SIG-M5 (cell line): ENCODE measurements at places on chromosomes 7 and 10.
A peak's percentile ranks its signal among the peaks of the same experiment; 100 is the strongest.

DNA sequence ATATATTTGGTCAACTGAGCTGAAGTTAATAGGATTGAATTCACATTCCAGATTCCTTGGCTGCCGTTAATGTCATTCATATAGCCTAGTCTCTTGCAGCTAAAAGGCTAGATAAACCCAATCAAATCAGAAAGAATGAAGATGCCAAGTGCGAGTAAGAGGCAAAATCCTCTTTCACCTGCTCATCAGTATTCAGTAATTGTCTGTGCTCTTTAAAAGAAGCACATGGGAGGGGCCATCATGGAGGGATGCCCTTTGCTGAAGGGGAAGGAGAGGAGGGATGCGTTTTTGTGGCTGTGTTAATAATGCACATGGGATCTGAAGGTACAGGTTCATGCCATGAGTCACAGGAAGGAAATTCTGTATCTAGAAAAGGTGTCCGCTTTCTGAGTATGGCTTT, 232.2 kb downstream of the TMEM178B start:
- DNase-seq = no peak

DNA sequence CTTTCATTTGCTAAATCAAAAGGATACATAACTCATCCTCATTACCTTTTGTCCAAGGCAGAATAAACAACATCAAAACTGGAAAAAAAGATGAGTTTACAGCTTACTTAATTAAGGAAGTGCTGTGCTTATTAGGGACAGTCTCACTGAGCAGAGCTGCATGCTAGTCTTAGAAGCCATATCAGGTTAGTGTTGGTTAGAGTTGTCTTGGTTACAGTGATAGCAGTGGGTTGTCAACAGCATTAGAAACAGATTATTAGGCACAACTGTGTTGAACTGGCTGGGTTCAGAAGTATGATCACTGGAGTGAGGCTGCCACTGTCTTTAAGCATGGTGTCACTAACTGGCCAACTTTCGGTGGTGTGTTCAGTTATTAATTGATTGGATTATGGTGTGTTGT, 503.9 kb upstream of the IGFBP3 start:
- no peak for DNase-seq

- DNase-seq = no peak
Measured at GRCh38 chr10:55966101-55966500, 395.0 kb downstream of the ZWINT start.

DNA sequence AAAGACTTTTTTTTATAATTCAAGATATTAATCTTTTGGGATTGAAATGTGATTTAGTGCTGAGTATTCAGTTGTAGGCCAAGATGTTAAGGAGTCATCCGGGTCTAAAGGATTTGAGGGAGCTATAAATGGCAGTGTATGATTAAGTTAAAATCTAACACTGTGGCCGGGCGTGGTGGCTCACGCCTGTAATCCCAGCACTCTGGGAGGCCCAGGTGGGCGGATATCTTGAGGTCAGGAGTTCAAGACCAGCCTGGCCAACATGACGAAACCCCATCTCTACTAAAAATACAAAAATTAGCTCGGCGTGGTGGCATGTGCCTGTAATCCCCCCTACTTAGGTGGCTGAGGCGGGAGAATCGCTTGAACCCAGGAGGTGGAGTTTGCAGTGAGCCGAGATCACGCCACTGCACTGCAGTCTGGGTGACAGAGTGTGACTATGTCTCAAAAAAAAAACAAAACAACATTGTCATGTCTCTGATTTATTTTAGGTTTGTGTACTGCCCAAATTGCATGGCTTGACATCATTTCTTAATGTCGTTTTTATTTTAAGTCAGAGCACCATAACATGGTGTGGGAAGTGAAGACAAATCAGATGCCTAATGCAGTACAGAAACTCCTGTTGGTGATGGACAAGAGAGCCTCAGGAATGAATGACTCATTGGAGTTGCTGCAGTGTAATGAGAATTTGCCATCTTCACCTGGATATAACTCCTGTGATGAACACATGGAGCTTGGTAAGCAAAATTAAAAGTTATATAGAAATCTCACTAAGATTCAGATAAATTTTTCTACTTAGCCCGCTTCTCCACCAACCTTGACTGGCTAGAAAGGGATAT, 10.7 kb downstream of the HBP1 start:
- no peak for DNase-seq

DNA sequence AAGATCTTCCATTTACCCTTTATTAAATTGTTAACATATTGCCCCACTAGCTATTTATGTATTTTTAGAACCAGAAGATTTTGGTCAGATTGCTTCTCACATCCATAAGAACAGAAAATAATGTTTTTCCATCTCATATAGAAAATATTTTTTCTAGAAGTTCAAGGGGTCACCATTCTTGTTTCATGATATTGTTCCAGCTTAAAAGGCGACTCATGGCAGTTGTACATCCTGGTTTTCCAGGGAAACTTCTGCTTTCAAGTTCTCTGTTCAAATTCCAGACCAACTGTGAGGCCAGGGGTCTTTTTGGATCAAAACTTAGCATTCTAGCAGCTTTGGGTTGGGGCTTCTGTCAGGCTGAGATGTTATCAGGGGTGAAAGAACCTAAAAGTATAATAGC, 84.4 kb downstream of the LRRC4 start:
- DNase-seq = no peak

GRCh38 chr7:148914208-148914777, 30.2 kb upstream of the EZH2 start:
- peak; percentile 23 for DNase-seq

DNA sequence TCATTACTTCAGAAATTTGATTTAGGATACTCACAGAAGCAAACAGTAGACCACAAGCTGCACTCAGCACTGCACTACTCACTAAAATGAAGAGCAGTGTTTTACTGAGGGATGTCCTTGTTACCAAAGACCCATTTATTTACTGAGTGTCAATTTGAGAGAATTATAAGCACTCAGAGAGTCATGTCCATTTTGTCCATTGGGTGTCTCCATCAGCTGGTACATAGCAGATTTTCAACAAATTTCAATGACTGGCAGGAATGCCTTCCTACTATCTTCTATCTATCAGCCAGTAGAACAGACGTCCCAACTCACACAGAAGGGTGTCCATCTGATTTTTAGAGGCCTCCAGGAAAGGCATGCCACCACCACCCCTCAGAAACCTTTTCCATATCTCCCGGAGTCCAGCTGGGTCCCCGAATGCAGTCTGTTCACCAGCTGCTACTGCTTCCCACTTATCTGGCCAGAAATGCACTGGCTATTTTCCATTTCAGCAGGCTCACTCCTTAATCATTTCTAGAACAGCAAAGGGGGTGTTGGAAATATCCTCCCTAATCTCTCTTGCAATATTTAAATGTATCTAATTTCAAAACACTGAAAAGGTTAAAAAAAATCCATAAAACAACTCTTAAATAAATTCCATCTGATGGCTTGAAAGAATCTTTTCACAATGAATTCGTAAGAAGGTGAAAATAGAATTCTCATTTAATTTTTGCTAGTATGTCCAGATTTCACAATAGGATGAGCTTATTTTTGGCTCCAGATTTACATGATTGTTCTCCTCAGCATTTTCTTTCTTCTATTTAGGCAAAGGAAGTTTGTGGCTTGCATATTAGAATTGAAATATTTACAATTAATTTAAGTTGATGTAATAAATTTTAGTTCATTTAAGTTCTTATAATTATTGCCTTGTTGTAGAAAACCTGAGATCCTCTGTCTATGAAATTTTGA, 1164.0 kb upstream of the CELF2 start:
- DNase-seq = no peak

GRCh38 chr7:30445770-30446169, 32.8 kb downstream of the NOD1 start:
- peak; percentile 58 for DNase-seq

GRCh38 chr7:84841809-84842208, 345.0 kb downstream of the SEMA3D start:
- no peak for DNase-seq

- no peak for DNase-seq
Measured at GRCh38 chr10:70549962-70550458, 52.5 kb downstream of the PRF1 start.

- DNase-seq = no peak
Measured at GRCh38 chr7:158416283-158416933, 171.2 kb downstream of the PTPRN2 start.

- no peak for DNase-seq
Measured at GRCh38 chr7:6252748-6253147, 19.7 kb downstream of the CYTH3 start.

DNA sequence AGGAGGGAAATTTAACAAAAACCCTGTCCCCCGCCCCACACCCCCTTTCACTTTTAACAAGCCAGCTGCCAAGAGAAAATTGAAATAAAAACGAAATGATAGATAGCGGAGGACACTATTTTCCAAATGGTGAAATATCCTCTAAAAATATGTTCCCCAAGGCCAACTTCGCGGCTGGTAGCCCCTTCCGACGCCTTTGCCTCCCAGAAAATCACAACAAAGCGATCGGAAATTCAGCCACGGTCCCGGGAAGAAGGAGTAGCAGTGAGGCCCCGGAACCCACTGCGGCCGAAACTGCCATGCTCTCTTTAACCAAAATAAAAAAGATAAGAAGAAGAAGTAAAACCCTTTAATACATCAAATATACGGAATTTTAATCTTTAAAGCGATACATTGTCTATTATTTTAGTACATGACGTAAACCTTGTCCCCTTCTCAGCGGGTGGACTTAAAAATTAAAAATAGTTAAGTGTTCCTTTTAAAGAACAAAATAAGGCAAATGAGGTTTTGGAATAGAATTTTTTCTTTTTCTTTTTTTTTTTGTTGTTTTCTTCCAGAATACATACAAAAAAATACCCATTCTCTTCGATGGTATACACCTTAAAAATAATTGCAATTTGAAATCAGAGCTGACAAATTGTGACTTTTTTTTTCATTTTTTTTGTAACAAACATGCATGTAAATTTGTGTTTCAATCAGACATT, 3.9 kb downstream of the ZNF503 start:
- DNase-seq = no peak

DNA sequence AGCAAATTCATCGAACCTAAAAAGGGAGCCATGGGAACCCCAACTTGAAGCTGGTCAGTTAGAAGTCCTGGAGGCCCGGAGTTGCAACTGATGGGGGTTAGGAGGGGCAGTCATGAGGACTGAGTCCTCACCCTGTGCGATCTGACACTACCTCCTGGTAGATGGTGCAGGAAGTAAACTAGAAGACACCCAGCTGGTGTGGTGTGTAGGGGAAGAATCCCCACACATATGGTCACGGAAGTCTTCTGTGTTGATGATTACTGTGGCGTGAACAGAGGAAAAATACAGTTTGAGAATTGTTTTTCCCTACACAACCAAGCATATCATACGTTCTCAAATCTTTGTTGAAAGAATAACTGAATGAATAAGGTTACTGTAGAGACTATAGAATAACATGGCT, 164.6 kb upstream of the KCTD7 start:
- DNase-seq = no peak

DNA sequence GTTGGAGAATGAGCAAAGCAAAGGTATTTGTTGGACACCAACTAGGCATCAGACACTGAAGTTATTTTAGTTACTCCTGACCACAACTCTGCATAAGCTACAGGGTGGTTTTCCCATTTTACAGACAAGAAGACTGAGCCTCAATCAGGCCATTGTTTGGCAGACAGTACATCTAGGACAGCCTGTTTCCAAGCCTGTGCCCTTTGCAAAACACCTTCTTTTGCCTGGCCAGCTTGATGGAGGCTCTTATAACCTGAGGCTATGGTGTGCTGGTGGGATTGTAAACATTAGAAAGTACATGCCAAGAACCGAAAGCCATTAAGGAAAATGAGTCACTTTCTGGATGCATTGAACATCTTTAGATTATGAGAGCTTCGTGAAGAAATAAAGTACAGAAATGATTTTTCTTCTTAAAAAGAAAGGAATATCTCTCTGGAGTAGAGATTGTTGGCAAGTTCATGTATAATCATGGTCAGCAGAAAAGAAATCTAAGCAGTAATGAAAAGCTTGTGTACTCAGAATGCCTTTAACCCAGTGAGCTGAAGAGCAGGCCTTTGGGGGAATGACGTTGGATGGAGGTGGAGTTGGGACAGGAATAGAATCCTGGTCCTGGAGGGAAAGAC, 140.6 kb downstream of the KIAA1217 start:
- DNase-seq = no peak

DNA sequence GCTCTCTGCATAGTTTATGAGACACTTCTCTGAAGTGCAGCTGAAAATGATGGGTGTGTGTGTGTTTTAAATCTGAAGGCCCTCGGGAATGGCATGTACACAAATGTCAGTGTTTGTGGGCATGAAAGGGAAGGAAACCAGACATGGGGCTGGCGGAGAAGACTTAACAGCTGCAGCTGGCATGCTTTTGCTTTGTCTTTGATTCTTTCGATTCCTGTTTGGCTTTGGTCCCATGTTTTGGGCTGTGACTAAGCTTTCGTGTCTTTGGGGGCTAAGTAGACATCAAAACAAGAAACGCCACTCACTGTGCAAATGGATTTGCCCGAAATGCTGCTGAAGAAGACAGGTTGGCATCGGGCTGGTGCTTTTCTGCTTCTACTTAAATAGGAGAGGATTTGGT, 179.3 kb downstream of the PFKFB3 start:
- no peak for DNase-seq

DNA sequence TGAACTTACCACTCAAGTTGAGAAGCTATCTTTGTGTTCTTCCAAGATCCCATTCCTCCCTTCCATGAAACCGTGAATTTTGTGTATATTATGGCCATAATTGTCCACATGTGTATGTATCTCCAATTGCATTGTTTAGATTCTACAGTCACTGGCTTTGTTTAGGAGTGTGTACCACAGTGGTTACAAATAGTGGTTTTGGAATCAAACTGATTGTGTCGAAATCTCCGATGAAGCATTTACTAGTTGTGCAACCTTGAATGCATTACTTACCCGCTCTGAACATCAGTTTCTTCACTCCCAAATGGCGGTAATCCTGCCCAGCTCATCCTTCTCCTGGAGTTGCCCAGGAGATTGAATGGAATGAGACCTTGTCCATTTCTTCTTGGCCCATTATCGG, 145.0 kb upstream of the ZNF32 start:
- DNase-seq = no peak

- DNase-seq = no peak
Measured at GRCh38 chr7:45863715-45864114, 9.2 kb downstream of the CCDC201 start.

- DNase-seq = no peak
Measured at GRCh38 chr7:148944935-148945934, 61.1 kb upstream of the EZH2 start.

GRCh38 chr7:9192969-9193368, 759.6 kb downstream of the NXPH1 start:
- no peak for DNase-seq

DNA sequence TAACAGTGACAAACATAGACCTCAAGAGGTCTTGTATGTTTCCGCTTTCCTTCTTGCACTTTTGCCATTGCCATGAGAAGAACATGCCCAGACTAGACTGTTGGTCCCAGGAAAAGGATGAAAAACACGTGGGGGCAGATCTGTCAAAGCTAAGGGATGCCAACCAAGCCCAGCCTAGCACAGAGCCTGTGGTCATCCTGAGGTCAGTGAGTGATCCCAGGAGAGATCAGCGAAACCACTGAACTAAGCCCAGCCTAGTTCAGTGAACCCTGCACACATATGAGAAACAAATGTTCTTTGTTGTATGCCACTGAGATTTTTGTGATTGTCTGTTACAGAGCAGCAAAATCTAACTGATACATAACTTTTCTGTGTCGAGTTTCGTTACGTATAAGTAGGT, 718.8 kb downstream of the MAGI2 start:
- DNase-seq = no peak
